Large intestine (tissue), 12 donors: ENCODE measurements at places on chromosomes 16 and 17.
A peak's percentile ranks its signal among the peaks of the same experiment; 100 is the strongest.

DNA sequence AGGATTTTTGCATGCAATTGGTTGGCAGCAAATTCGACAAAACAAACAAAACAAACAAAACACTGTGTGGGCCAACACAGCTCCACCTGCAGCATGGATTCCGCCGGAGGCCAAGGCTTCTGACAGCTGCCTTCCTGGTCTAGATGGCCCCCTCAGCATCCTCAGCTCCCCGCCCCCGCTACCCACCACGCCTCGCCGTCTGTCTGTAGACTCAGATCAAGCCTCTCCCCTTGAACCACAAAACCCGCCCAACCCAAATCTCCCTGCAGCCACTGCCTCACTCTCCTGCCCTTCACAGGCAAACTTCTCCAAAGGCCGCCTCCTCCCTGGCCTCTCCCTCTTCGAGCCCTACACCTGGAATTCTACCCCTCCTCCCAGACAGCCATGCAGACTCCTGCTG is 57.9 kb downstream of the RTN4RL1 start:
- no peak for DNase-seq

DNA sequence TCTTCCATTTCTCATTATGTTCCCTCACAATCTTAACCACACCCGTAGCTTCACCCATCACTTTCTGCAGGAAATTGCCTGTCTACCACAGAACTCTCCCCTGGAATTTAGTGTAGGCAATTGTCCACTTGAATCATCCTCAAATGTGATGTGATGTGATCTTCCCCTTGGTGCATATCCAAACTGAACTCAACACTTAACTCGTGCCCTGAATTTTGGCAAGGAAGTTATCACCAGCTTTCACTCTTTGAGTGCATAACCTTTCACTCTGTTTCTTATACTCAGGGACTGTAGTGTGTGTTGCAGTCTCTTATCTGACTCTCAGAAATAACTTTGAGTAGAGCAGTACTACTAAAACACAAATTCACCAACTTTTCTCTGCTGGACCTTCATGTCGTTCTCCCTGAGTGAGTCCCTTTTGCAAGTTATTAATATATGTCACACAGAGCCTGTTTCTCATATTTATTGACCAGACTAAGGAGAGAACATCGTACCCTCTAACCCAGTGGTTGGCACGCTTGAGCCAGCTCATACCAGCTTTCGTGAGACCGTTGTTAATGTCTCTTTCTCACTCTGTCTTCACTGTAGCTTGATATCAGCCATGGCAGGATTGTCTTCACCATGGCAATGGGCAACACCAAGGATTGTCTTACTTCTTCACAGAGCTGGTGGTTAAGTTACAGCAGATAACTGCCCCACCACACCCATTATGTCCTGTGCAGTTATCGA is 558.9 kb upstream of the HSBP1 start:
- DNase-seq, result no peak

GRCh38 chr16:3812469-3813172 is 67.9 kb downstream of the CREBBP start:
- DNase-seq, result no peak

DNA sequence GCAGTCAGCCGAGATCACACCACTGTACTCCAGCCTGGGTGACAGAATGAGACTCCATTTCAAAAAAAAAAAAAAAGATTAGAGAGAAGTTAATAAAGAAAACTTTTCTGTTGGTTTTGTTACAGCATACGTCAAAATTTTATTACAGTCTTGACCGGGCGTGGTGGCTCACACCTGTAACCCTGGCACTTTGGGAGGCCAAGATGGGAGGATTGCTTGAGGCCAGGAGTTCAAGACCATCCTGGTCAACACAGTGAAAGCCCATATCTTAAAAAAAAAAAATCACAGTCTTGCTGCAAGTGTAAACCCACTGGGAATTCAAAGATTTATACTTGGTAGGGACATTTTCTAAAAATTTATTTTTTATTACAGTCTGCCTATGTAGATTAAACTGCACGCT is 6.2 kb upstream of the POLR3E start:
- no peak for DNase-seq

DNA sequence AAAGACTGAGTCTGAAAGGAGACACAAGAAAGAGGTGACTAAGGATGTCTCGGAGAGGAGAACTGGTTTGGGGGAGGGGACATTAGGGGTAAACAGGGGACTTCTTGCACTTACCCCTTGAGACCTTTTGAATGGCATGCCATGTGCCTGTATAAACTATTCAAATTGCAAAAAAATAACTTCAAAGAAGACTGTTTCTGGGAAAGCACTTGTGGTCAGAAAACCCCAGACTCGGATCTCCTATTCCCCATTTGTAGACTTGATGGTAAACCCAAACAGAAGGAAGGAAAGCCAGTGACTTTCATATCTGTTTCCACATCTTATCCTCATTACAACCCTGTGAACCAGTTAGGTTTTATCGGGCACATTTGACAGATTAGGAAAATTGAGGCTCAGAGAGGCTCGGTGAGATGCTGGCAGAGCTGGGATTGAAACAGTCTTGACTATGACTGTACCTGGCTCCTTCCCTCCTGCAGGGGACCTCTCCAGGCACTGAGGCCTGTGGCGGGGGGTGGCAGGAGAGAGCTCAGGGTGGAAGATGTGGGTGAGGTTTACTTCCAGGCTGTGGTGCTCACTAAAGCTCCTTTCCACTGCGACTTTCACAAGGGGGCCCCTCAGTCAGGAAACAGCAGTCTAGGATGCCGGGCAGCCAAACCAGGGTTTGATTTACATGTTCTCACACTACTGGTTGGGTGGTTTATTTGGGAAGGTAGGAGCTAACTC is 30.5 kb upstream of the PLCG2 start:
- no peak for DNase-seq

DNA sequence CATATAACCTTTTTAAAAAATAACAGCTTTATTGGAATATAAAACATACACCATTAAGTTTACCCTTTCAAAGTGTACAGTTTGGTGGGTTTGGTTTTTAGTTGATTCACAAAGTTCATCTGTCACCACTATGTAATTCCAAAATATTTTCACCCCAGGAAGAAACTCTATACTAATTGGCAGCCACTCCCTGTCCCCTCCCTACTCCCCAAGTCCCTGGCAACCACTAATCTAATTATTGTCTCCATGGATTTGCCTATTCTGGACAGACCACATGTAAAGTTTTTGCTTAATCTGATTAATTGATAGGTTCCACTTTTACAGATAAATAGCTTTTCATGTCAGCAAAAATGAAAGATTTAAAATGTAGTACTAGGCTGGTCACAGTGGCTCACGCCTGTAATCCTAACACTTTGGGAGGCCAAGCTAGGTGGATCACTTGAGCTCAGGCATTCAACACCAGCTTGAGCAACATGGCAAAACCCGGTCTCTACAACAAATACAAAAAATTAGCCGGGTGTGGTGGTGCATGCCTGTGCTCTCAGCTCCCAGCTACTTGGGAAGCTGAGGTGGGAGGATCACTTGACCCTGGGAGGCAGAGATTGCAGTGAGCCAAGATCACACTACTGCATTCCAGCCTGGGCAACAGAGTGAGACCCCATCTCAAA is 25.0 kb upstream of the MAPK3 start:
- DNase-seq, result no peak

- DNase-seq, result no peak
Observed at GRCh38 chr17:69344939-69345338, 18.0 kb upstream of the ABCA5 start.

- DNase-seq, result peak; percentile 63
Observed at GRCh38 chr16:10579965-10580882, at the start of gene EMP2. EMP2 (minus strand) TSS chr16:10580598; CDS start chr16:10547617, 32,981 bp downstream.

GRCh38 chr16:8293413-8293812 is 296.9 kb downstream of the TMEM114 start:
- no peak for DNase-seq

- no peak for DNase-seq
Observed at GRCh38 chr17:31654936-31655335, 204.1 kb downstream of the COPRS start.

DNA sequence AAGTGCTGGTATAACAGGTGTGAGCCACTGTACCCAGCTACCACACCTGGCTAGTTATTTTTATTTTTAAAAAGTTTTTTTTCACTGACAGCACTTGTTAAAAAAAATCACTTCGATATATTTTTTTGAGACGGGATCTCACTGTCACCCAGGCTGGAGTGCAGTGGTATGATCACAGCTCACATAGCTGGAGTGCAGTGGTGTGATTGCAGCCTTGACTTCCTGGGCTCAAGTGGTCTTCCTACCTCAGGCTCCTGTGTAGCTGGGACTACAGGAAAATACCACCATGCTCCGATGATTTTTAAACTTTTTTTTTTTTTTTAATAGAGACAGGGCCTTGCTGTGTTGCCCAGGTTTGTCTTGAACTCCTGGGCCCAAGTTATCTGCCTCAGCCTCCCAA is 12.9 kb downstream of the NBR1 start:
- DNase-seq, result no peak

DNA sequence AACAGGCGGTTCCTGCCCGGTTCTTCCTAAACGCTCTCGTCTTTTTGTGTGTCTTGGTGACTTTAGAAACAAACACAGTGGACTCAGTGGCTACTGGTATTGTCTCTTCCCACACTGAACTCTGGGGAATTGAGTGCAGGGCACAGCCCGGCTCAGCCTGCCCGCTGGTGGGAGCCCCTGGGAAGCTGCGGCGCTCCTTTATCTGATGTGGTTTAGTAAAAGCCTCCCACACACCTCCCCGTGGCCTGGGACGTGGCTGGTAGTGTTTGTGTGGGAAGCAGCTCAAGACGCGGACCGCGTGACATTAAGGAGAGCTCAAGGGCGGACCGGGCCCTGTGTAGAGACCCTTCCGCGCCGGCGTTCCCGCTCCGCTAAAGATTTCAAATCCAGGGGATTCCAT is 55.4 kb upstream of the PVALEF start:
- DNase-seq, result no peak

DNA sequence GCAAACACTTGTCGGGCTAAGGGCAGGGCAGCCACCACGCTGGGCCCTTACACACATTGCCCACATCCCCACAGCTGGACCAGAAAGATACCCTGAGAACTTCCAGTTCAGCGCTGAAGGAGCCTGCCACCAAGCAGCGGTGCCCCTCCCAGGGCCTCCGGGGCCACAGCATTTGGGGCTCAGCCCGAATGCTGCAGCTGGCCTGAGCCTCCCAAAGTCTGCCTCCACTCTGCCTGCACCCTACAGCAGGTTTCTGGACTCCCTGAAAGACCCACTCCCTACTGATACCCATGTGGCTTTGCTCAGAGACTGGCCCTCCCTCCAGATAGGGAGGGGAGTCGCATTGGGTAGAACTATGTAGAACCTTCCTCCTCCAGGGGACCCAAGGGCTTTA is 1.5 kb downstream of the MCRIP1 start:
- no peak for DNase-seq

GRCh38 chr16:66858740-66859396 is 14.7 kb downstream of the CA7 start:
- DNase-seq, result no peak

DNA sequence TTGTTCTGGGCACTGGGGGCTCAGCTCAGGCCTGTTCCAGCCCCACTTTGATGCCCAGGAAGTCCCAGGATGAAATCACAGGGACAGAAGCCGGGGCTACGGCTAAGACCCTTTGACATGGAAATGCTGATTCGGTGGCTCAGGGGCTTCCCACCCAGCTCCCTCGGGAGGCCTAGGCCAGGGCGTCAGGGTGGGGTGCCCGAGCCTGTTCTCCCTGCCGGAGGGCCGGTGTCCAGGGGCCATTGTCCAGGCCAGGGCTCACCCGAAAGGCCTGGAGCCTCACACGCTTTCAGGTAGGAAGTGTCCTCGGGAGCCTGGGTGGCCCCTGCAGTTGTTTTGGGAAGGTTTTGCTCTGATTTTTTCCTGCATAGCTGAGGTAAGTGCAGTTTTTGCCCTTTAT is 34.0 kb downstream of the METRNL start:
- no peak for DNase-seq

- peak; percentile 26 for DNase-seq
Observed at GRCh38 chr16:56866955-56867830, 2.2 kb downstream of the SLC12A3 start.

DNA sequence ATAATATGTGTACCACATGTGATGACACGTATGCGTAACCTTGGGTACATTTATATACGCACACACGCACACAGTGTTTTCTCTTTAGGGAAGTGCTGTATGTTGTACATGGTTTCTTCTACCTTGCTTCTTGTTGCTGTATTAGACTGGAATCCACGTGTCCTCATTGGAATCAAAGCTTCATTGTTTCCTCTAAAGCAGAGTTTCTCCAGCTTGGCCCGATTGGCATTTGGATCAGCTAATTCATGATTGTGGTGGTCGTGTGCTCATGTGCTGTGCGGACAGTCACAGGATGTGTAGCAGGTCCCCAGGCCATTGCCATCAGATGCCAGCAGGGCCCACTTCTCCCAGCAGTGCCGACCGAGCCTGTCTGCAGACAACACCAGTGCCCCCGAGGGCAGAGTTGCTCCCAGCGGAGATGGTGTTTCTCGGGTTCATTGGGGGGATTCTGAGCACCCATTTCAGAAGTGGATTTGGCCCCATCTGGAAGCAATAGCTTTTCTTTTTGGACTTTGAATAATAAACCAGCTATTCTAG is 148.4 kb downstream of the RPTOR start:
- no peak for DNase-seq

- no peak for DNase-seq
Observed at GRCh38 chr16:26091511-26091910, 399.8 kb downstream of the HS3ST4 start.

DNA sequence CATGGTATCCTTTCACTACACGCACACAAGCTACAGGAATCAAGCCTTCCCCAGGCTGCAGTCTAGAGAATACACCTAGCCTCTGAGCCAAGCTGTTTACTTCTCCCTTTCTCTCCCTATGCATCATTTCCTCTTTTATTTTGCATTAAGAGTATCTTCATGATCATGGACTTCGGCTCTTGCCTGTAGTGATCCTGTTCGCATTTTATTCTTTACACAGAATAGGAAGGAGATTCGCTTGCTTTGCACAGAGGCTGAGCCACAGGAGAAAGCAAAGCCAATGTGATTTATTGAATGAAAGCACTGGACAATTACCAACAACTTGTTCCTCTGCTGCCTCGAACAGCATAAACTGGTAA is 172.7 kb downstream of the ANKFN1 start:
- DNase-seq, result no peak

GRCh38 chr16:50466170-50466569 is 82.0 kb upstream of the NKD1 start:
- no peak for DNase-seq

DNA sequence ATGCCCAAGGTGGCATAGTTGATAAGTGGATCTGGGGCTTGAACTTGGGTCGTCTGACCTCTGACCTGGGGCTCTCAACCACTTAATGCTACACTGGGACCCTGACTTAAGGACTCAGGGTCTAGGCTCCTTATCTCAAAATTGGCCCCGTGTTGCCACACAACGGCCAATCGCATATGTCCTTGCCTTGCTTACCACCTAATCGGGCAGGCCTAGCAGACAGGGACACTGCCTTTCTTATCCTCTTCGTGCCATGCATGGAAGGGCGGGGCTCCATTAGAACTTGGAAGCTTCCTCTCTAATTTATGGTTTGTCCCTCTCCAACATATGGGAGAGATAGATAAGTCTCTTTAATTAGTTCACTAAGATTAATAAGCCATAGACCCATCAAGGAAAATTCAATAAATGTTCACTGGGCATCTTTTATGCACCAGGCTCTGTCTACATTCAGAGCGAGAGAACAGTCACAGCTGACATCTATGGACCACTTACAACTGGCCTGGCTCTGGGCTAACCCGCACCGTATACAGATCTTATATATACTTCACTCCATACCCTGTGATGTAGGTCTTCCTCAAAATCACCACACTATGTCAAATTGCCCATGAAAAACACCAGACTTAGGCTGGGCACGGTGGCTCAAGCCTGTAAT is 35.1 kb downstream of the CDH1 start:
- DNase-seq, result no peak
